Mononuclear cell (primary cell): ENCODE measurements at places on chromosomes 5 and 9. TPM values are rescaled to one million over a fixed set of nuclear protein-coding genes. Genes with fewer than 3 reads are reported as not detected.

Gene GRHPR
- 56.4 TPM for total RNA-seq

Gene CDH9
- 0.10 TPM for total RNA-seq

Gene RGS7BP
- not detected for total RNA-seq

Gene PRRT1B
- not detected for total RNA-seq
